ENCODE measurements at places on chromosomes 1 and 21.
A peak's percentile ranks its signal among the peaks of the same experiment; 100 is the strongest.

GRCh38 chr21:35007348-35007747 lies 41.8 kb downstream of the RUNX1 start:
- no peak for DNase-seq

DNA sequence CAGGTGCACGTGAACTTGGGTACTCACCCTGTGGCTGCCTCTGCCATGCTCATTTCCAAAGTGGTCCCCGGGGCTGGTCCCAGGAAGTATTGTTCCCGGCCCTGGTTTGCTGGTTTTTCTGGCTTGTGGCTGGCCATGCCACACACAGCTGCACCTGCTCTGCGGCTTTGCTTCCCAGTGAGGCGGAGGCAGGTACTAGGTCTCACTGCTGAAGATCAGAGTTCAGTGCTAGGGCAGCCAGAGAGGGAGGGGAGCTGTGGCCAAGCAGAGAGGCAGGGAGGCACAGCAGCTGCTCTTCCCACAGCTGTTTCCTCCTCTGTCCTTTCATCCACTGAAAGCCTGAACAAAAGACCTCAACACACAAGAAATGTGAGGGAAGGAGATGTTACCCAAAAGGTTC lies 30.5 kb downstream of the ENO1 start:
- no peak for DNase-seq

- no peak for DNase-seq
Observed at GRCh38 chr1:187326557-187326956, 497.8 kb downstream of the PLA2G4A start.

DNA sequence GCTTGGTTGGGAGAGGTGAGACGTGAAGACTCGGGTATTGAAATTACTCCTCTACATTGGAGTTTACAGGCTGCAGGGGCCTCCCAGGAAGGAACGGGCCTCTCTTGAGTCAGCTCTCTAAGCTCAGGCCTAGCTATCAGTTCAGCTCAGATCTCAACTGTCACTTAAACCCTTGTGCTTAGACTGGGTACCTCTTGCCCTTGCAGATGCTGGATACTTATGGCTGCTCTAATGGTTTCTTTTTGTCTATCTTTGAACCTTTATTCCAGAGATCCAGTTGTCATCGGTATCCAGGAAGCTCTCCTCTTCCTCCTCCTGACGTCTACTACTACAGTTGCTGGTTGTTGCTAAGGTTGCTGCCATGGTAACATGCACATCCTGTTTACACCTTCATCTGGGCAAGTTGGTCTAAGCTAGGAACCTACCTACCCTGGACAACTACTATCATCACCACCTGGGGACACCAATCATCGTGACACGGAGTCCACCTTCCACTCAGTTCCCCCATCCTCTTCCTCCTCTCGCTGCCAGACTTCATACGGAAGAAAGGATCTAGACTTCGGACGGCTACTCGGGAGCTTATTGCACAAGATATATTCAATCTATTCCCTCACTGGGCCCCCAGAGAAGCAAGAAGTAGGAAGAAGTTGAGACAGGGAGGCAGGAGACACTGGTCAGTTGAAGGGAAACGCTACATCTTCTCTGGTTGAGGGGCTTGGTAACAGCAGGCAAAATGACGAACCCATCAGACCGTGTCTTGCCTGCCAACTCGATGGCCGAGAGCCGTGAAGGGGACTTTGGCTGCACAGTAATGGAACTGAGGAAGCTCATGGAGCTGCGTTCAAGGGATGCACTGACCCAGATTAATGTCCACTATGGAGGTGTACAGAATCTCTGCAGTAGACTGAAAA lies 56.1 kb downstream of the ATP2B4 start:
- DNase-seq, result peak; percentile 10
